ENCODE measurements at places on chromosomes 1 and 21.

DNA sequence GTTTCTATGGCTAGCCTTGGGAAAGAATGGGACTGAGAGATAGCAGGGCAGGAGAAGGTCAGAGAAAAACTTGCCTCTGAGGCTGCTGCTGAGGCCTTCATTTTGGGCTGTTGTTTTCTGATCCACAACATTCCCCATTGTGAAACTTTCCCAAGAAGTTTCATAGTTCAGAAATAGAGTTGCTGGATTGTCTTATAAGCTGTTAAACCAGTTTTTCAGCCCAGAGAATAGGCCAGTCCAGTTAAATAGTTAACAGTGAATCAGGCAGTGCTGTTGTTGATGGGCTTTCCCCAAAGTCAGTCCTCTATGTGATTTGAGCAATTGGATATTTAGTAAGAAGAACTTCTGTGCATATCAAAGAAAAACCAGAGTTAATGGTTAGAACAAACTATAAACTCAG is 77.0 kb downstream of the C21orf91 start:
- DNase-seq = no peak

GRCh38 chr1:229514578-229515275 is 6.6 kb upstream of the NUP133 start:
- DNase-seq = peak; percentile 78

DNA sequence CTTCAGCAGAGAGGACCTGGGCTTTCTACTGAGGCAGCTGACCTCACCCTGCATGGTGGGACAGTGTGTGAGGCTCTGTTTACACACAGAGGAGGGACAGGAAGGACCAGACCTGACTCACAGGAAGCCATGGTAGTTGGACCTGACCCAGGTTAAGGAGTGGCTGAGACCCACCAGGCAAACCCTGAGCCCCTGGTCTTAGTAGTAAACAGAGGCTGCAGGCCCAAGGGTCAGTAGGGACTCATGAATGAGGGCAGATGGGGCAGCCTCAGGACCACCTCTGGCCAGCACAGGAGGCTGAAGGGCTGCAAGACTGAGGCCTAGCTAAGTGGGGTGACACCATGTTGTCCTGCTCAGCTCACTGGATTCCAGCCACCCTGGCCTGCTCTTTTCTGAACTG is 273.2 kb downstream of the GRIK3 start:
- no peak for DNase-seq

GRCh38 chr1:164240081-164240480 is 318.9 kb upstream of the PBX1 start:
- DNase-seq = peak; percentile 3

DNA sequence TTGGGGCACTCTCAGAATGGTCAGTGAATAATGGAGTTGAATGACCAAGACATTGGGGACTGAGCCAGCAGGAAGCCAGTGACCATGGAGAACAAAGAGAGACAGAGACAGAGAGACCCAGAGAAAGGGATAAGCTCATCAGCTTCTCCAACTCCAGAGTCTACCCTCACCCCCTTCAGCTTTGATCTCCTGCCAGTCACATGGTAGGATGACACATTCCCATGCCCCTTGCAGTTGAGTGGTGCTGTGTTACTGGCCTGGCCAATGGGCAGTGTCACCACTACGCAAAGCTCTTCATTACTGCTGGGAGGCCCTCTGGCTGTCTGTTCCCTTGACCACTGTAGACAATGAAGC is 643.5 kb downstream of the AJAP1 start:
- DNase-seq = no peak

- peak; percentile 85 for DNase-seq
These were observed 125.9 kb downstream of the MAST2 start for GRCh38 chr1:45929257-45929687.

DNA sequence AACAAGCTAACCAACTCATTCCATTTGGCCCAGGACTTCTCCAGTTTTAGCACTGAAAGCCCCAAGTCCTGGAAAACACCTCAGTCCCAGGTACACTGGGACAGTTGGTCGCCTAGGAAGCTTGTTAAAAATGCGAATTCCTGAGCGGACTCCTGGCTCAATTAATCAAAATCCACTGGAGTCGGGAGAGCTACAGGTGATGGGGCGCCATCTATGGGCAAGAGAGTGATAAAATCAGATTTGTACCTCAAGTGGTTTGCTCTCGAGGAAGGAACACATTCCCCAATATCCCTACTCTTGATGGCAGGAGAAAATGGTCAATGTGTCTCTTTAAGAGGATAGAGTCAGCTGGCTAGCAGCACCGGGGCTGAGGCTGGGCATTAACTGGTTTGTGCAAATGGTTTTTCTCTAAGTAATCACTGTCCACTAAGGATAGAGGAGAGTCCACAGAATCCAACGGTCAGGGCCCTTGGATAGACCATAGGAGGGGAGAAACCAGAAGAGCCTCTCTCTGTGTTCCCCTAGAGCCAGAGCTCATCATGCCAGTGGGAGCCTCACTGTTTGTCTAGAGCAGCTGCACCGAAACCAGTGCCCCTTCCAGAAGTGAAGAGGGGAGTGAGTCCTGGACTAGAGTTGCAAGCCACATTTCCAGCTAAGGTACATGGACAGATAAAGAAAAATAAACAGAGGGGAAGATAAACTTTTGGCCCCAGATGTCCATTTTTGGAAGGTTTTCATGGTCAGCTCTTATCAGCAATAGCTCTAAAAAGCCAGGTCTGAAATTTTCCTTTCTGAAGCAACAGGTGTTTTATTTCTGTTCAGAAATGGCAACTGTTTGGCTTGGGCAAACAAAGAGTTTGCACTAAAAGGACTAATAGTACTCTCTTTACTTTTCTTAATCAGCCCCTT is 148.5 kb downstream of the TENT5C start:
- DNase-seq = peak; percentile 83

- DNase-seq = no peak
These were observed 27.9 kb upstream of the TSPEAR start for GRCh38 chr21:44739316-44739715.

- no peak for DNase-seq
These were observed 144.4 kb upstream of the POU3F1 start for GRCh38 chr1:38190983-38191382.

GRCh38 chr1:225653463-225654276 is 747 bp upstream of the ENAH start:
- DNase-seq = peak; percentile 10

DNA sequence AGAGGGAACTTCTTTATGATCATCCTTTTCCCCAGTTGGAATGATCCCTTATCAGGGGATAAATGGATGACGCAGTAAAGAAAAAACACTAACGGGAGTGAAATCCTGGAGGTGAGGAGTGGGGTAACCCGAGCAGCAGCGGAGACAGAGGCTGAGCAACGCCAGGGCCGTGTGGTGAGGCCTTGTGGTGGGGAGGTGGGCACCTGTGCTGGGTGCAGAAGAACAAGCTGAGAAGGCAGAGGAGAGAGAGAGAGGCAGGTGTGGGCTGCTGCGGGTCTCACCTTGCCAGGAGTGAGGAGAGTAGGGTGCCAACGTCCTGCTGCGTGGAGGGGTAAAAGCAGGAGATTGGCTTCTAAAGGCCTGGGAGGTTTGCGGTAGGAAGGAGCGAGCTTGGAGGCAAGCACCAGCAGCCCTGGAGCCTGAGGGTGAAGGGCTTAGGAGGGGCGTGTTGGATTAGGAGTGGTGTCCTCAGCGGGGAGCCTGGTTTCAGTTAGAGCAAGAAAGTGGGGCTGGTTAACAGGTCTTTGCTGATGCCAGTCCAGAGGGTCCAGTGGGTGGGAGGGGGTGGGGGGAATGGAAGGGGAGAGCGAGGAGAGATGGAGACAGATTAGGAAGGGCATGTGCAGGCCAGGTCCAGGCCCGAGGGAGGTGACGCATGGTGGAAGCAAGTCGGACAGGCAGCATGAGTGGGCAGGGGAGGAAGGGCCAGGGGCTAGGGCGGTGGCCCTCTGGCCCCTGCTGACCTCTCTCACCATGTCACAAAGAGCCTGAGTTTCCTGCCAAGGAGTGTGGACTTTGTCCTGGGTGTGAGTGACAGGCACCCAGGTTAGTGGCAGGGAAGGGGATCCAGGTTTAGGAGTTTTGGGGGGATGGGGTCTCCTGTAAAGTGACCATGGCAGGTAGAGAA is 36.7 kb upstream of the LHX4 start:
- DNase-seq = no peak

DNA sequence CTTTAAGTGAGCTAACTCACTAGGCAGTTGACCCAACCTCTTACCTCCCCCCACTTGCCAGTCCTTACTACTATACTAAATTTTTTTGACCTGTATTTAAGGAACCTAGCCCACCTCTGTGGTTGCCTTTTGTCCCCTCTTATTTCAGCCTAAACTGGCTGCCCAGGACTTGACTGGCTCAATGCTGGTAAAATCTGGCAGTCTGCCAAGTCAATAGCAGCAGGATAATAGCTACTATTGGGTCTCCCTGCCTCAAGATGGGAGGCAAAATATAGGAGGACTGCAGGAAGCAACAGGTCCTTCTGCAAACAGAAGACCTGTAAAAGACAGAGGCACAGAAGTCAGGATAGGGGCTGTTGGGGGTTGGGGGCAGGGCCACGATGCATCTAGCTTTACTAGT is 144.2 kb upstream of the POGK start:
- DNase-seq = peak; percentile 13

GRCh38 chr1:67241200-67241746 is 66.4 kb upstream of the IL12RB2 start:
- no peak for DNase-seq

GRCh38 chr1:188432427-188432826 is 1603.7 kb downstream of the PLA2G4A start:
- no peak for DNase-seq

DNA sequence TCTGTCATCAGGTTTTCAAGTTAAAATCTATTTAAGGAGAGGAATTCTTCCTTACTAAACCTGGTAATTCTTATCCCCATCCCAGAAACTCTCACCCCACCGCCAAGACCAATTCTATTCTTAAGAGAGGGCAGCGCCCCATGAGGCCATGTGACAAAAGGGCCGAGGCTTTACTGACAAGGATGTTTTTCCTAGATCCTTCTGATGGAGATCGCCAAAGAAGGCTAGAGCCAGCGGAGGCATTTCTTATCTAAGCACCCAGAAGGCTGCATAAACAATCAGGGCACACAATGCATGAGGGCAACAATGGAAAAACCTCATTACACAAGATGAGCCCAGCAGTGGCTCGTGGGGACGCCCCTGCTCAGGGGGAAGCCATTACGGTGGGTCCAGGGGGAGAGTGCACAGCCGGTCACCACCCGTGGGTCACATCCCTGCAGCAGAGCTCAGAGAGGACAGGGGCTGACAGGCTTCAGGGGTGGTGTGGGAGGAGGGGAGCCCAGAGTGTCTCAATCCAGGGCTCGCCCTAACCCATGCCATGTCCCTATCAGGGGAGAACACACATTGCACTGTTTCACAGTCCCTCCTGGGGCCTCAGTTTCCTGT is 88.7 kb downstream of the ITPKB start:
- no peak for DNase-seq

- DNase-seq = no peak
These were observed 163.1 kb downstream of the PCNX2 start for GRCh38 chr1:233132445-233132844.

- DNase-seq = peak; percentile 12
These were observed 86.9 kb downstream of the KCNJ15 start for GRCh38 chr21:38343691-38344090.

GRCh38 chr1:23168445-23169194 is at the start of gene LUZP1:
LUZP1 (minus strand) TSS chr1:23168856.
- DNase-seq = peak; percentile 71

DNA sequence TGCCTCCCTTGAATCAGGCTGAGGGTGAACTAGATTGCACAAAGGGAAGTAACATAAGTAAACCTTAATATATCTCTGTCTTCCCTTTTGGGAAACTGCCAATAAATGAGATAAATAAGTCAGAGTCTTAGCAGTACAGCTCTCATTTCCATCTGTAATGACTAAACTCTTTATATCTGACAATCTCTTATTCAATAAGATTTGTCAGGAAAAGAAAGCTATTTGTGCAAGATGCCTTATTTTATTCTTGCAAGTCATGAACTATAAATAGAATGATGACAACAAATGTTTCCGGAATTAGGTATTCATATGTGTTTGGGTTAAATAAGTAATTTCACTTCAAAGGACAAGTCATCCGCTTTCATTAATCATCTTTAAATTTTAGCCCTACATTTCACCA is 229.2 kb downstream of the PTGER3 start:
- no peak for DNase-seq

DNA sequence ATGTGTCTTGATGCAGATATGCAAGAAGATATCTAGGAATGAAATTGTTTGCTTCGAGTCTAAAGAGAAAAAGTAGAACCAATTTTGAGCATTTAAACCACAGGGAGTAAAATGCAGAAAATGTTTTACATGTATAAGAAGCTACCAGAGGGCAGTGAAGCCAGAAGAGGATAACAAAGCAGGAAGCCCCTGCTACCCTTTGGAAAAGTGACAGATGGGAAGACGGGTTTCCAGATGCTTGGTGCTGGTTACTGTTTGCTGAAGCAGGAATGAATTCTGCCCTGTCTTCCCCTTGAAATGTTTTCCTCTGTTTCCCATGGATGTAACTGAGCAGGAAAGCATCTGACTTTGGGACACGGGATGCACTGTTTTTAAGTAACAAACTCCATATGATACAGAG is 822.2 kb downstream of the MRPL39 start:
- peak; percentile 10 for DNase-seq

DNA sequence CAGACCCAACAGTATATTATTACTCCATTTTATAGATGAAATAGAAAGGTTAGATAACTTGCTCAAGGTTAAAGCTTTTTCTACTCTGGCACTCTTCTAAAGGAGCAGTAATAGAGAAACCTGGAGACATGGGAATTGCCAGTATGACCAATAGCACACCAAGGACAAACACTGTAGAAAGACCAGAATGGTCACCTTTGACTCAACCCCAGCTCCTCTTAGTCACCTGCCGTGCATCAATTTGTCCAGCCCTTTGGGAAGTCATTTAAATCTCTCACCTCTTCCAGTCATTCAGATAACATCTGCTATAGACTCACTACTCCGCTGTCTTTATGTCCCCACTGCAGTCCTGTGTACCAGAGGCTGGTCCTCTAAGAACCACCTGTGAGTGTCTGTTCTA is 23.9 kb upstream of the SLC44A3 start:
- DNase-seq = no peak

GRCh38 chr1:226414098-226414698 is 6.3 kb upstream of the PARP1 start:
- DNase-seq = no peak

DNA sequence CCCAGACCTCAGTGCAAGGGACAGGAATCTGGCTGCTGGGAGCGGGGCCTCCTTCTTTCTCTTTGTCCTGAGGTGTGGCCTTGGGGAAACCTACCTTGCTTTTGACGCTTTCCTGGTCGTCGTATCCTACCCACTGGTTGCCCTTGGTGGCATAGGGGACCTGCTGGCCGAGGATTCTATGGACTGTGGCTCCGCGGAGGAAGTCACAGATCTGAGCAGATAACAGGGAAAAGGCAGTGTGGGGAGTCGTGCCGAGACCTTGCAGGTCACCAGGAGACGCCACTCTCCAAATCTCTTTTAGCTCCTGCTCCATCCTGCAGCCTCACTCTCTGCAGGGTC is 4.0 kb upstream of the MYBPH start:
- DNase-seq = no peak

DNA sequence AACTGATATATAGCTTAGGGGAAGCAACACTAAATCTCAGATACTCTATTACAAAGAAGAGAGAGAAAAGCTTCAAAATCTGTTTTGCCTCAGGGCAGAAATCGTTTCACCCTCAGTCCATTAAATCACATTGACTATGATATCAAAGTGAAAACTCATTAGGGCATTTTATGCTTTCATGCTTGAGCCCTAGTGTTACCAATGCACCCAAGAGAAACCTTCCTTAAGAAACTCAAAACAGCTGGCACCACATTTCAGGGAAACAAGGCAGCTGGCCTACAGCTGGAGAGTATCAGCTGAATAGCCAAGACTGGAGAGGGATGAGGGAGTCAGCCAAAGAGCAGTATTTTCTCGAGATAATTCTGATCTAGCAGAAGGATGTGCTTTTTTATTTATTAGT is 14.9 kb downstream of the COLGALT2 start:
- peak; percentile 66 for DNase-seq

All from NCI-H1417 (cell line).